Stimulated activated CD4-positive, alpha-beta T cell treated with anti-CD3 and anti-CD28 coated beads, Interleukin-1b, Interleukin-23, amount 100 ng/mL, for 48 hours (primary cell): ENCODE measurements at places on chromosomes 12 and 14.

DNA sequence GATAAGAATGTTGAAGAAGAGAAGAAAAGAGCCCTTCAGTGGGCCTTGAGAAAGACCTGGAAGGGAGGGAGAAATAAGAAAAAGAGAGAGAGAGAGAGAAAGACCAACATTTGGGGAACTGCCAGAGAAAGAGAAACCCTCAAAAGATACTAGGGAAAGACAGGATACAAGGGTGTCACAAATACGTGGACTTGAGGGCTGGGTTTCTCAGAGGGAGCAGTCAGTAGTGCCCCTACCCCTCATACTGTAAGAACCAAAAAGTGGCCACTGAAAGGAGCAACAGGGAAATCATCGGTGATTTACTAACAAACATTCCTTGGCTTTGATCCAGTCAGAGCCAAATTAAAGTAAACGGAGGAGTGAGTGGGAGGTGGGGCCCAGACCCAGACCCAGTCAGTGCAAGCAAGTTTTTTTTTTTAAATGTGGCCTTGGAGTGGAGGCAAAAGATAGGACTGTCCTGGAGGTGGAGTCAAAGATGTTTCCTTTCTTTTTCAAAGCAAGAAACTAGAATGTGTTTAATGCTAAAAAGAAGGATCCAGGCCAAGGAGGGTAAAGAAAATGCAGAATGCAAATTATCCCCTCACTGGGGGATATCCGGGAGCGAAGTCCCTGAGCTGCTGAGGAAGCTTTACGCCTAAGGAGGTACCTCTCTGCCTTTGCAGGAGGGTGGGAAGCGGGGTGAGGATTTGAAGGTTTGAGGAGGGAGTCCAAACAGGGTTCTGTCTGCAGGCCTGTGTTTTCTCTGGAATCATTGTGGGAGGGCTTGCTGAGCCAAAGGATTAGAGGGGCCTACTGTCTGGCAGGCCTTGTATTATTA, 143.5 kb upstream of the AMIGO2 start:
- no peak for DNase-seq

DNA sequence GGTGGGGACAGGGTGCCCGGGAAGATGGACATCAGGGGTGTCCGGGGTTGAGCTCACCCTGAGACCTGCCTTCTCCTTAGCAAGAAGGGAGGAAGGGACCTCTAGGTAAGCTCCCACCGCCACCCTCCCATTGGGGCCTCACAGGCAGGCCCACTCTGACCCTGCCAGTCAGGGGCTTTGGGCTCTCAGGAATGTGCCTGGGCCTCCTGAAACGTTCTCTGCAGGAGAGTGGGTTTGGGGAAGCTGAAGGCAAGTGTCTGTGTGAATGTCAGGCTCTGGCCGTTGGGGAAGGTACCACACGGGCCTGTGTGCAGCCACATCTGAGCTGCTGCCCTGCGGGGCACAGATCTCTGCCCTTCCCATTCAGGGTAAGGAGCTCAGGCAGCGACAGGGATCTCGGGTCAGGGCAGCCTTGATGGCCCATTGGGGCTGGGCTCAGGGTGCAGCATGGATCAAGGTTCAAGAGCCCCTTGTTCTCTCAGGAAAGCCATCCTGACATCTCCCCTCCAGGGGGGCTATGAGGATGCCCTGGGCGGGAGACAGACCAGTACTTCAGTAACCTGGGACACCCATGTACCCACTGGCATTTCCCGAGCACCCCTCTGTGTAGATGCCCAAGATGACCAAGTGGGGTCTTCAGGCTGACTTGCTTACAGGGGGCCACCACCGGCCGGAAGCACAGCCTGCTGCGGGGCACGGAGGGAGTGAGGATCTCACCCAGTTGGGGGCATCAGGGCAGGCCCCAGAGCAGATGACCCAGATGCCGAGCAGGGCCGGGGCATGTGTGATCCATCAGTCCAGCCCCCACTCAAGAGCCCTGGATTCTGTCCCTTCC, 29.7 kb downstream of the FAM222A start:
- DNase-seq = no peak

- DNase-seq = no peak
These were observed 23.5 kb upstream of the YY1 start for GRCh38 chr14:100215330-100215885.

DNA sequence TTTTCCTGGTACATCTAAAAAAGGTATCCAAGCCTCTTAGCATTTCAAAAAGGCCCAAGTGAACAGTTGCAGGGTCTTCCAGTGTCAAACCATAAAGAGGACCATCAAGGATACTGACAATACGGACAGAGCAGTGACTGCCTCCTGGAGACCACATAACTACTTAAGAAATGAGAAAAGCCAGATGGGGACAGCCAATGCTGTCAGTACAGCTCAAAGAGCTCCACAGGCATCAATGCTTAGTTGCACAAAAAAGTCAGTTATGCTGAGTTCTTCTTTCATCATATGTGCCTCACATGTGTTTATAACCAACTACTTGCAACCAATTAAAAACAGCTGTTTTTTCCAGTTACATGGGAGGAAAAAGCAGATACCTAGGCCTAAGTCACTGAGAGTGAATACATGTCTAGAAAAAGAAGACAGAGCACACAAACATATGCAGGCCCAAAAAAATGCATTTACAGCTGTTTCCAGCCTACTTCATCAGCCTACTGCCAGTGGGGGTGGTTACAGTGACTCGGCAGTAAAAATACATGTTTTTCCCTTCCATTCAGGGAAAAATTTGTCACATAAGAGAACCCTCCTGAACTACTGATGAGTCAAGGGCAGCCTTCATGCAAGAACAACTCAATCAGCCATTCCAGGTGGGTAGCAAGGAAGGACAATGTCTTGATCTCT, 84.0 kb downstream of the DCAF5 start:
- no peak for DNase-seq

GRCh38 chr12:131796754-131797587, 31.2 kb upstream of the MMP17 start:
- DNase-seq = no peak
